ENCODE measurements at places on chromosomes 1 and 21.

GRCh38 chr21:35617491-35617890 lies 442.8 kb downstream of the SETD4 start:
- DNase-seq, result no peak

DNA sequence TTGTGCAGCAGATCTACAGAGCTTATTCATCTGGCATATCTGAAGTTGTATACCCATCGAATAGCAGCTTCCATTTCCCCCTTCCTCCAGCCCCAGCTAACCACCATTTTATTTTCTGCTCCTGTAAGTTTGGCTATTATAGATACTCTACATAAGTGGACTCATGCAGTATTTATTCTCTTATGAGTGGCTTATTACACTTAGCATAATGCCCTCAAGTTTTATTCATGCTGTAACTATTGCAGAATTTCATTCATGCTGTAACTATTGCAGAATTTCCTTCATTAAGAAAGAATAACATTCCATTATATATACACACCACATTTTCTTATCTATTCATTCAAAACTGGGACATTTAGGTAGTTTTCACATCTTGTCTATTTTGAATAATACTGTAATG lies 30.5 kb upstream of the IFI16 start:
- DNase-seq, result no peak

DNA sequence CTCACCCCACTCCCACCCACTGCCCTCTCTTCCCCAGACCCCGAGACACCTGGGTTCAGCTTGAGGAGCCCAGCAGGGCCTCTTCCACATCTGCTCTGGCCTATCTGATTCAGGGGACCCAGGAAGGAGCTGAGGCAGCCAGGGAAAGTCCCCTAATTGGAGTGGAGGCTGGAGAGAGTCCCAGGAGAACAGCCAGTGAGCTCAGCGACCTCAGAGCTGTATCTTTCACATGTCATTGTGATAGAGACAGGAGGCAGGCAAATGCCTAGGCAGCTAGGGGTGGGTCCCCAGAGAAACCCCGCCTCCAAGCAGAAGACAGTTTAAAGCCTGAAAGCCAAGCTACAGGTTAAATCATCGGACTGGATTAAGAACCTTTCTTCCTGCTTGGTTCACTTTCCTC lies 122.7 kb downstream of the MATN1 start:
- DNase-seq, result no peak

GRCh38 chr1:66283622-66284041 lies 250.3 kb upstream of the SGIP1 start:
- DNase-seq, result no peak

- no peak for DNase-seq
Observed at GRCh38 chr1:178768423-178768822, 43.4 kb downstream of the RALGPS2 start.

GRCh38 chr1:198024782-198025181 lies 107.6 kb downstream of the LHX9 start:
- no peak for DNase-seq

- DNase-seq, result no peak
Observed at GRCh38 chr1:10160173-10160572, 50.2 kb upstream of the KIF1B start.

DNA sequence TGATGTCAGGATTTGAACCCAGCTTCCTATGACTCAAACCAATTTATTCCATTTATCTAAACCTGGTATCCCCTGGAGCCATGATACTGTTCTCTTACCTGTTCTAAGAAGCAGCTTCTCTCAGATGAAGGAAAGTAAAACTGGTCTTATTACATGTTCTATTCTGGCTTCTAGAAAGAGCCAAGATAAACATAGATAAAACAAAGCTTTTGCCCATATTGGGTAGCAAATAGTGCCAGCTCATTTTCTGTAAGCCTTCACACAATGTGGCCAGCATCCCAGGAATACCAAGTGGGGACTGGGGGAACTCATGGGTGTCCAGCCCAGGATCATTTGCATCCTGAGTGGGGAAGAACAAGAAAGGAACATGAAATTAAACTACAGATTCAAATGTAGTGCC lies 53.5 kb upstream of the EPHA8 start:
- no peak for DNase-seq

DNA sequence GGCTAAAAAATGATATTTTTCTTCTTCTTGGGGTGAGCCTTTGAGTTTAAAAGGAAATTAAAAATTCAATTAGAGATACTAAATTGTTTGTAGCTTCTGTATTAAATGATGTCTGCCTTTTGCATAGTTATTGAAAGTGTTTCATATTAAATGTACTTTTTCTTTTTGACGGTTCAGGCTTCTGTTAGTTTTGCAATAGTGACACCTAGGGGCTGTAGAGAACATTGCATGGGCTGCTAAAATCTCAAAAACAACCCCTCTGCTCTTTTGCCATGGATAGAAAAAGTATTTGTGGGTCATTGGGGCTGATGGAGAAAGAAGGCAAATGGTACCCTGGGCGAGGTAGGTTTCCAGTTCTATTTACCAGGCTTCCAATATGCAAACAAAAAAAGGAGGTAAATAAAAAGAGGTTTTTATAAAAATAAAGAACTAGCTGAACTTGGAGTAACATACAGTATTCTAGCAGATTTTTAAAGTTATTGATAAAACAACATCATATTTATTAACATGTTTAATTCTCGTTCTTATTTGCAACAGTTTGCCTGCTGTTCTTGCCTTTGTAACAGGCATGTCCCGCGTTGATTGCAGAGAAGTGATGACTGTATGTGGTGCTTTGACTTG lies 115.4 kb upstream of the HOOK1 start:
- no peak for DNase-seq

- DNase-seq, result no peak
Observed at GRCh38 chr1:114209971-114210370, 56.3 kb upstream of the SYT6 start.

GRCh38 chr1:156177919-156178654 lies 15.8 kb upstream of the SLC25A44 start:
- DNase-seq, result no peak

DNA sequence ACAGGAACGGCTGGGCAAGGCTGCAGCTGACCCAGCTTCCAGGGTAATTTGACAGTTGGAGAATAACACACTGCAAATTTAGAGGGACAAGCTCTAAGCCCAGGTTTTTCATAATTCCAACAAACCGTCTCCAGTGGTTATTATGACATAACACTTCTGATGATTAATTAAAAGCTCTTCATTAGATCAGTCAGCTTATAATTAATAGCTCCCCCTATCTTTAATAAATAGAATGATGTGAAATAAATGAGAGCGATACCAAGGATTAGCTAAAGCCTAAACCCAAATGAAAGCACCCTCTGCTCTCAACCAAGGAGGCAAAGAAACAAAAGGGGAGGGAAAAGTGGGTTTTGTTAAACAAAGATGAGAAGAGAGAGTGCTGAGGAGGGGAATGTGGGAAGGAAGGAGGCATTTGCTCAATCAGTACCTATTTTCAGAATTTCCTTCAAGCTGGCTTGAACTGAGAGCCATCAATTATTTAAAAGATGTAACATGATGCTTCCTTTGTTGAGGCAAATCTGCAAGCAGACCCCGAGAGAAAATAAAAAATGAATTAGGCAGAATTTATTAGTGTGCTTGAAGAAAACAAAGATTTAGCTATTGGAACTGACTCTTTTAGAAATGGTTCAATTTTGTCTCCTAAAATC lies 221.8 kb upstream of the ESRRG start:
- DNase-seq, result no peak

- DNase-seq, result no peak
Observed at GRCh38 chr1:21143752-21144151, 32.9 kb downstream of the EIF4G3 start.

DNA sequence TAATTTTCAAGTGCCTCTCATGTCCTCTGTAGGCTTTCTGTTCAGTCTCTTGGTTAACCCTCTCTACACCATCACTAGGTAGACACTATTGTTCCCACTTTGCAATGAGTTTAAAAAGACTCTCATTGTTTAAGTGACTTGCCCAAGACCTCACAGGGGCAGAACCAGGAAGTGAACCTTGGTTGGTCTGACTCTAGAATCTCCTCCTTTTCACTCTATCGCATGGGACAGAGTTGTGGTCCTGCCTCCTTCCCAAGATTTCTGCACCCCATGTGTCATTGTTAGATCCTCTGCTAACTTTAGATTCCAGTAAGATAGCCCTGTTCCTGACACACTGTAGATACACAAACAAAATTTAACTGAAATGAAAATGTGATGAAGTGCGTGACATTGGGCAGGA lies 481.7 kb upstream of the USP24 start:
- no peak for DNase-seq

DNA sequence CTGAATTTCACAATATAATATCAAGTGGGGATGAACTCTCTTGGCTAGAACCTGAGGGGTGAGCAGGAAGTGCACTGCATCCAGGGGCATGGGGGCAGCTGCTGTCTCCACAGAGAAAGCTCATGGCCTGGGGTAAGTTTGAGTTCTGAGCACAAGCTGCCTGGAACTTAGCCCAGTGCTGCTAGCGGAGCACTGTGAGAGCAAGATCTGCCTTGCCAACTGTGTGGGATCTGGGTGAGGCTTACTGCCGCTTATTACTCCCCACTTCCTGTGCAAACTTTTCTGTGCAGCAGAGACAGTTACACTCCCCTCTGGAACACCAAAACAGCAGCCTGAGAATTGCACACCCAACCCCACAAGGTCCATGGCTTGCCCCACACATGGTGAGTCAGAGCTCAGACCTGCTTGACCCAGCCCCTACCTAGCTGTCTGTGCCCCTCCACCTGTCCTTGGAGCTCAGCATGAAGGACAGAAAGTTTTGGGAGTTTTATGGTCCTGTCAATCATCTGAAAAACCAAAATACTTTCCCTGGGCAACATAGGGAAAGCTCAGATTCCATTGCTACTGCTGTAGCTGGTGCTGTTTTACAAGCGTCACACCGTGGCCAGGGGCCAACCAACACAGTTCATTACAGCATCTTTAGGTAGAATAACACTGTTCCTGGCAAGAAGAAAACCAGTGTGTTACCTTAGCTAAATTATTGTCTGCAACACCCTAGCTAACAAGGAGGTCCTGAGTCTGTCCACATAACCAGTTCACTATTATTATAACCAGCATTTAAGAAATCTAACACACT lies 762.1 kb upstream of the NEGR1 start:
- DNase-seq, result no peak

DNA sequence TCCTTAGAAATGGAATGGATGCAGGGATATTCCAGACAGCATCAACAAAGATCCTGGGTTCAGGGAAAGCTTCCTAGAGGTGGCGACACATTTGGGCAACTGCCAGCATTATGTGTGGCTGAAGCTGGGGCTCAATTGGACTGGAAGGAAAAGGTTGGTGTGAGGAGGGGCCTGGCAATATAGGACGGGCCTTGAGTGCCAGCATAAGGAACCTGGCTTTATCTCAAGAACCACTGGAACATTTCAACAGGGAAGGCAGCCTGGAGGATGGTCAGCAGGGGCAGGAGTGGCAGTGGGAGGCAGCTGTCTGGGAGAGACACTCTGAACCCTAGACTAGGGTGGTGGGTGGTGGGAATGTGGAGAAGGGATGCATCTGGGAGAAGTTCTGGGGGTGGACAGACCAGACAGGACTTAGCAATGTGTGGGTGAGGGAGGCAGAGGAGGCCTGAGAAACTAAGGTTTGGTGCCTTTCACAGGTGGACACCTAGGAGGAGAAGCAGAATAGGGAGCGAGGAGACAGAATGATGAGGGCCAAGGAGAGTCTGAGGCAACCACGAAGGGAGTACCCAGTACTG lies 3.5 kb downstream of the SH3BGRL3 start:
- no peak for DNase-seq

GRCh38 chr1:22420455-22421053 lies 31.1 kb upstream of the ZBTB40 start:
- no peak for DNase-seq

DNA sequence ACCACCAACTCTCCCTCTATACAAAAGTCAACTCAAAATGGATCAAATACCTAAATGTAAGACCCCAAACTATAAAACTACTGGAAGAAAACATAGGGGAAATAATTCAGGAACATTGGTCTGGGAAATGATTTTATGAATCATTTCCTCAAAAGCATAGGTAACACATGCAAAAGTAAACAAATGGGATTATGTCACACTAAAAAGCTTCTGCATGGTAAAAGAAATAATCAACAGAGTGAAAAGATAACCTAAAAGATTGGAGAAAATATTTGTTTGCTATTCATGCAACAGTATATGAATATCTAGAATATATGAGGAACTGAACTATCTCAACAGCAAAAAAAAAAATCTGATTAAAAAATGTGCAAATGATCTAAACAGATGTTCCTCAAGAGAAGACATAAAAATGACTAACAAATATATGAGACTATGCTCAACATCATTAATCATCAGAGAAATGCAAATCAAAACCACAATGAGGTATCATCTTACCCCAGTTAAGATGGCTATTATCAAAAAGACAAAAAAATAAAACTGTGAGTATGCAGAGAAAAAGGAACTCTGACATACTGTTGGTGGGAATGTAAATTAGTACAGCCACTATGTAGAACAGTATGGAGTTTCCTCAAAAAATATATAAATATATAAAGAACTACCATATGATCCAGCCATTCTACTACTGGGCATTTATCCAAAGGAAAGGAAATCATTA lies 47.8 kb downstream of the VCAM1 start:
- DNase-seq, result no peak

DNA sequence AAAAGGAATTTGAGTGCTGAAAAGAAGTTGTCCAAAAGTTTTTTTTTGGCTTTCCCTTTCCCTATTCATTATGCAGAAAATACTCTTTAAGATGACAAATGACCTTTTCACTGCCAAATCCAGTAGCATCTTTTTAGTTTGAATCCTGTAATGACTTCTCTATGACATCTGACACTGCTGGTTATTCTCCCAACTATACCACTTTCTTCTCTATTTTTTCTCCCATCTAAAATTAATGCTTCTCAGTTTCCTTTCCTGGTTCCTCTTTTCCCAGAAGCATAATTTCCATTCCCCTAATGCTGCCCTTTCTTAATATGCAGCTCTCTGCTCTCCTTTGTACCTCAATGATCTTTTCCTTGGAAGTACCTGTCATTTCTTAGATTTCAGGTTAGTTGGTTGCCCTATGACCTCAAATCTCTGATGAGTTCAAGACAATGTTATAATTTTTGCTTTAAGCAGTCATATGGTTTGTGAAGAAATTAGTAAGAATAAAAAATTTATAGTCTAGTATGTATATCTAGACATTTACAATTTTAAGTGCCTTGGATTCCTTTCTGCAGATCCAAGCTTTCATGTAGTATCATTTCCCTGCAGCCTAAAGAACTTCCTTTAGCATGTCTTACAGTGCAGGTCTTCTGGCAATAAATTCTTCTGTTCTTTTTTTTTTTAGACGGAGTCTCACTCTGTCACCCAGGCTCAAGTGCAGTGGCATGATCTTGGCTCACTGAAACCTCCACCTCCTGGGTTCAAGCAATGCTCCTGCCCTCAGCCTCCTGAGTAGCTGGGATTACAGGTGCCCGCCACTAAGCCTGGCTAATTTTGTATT lies 150.8 kb downstream of the CDC42BPA start:
- DNase-seq, result no peak

DNA sequence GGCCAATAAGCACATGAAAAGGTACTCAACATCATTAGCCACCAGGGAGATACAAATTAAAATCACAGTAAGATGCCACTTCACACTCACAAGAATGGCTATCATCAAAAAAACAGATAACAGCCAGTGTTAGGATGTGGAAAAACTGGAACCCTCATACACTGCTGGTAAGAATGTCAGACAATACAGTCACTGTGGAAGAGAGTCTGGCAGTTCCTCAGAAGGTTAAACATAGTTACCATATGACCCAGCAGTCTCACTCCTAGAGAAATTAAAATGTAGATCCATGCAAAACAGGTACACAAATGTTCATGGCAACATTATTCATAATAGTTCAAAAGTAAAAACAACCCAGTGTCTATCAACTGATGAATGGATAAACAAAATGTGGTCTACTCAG lies 33.3 kb downstream of the LDLRAD1 start:
- DNase-seq, result no peak

GRCh38 chr21:38039841-38040240 lies 123.6 kb upstream of the KCNJ6 start:
- DNase-seq, result no peak
